ENCODE measurements at places on chromosomes 7 and 10.

DNA sequence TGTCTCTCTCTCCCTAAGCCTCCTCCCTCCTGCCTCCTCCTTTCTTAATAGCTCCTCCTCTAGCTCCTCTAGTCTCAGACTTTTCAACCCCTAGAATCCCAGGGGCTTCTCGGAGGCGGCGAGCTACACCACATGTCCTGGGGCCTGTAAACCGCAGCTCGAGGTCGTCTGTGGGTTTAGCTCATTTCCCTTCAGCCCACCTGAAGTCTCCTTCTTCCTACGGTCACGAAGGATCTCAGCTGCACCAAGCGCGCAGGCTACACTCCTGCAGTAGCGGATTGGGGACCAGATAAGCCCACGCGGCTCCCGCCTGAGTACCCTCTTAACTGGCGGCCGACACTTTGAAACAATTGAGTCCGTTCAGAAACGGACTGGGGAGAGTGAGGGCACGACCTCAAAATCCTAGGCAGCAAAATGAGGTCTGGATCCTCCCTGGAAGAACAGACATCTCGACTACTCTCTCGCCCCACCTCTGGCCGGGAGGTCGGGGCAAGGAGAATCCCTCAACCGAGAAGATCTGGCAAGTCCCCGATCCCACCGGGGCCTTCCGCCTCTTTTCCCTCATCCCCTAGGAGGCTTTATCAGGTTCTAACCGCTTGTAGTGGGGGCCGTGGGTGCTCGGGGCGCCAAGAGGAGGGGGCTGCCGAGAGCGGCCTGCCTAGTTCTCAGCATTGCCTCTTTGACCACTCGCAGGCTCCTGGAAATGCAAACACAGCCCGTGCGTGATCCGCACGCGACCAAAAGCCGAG is 1.3 kb upstream of the SORCS3 start:
- DNase-seq, result no peak

DNA sequence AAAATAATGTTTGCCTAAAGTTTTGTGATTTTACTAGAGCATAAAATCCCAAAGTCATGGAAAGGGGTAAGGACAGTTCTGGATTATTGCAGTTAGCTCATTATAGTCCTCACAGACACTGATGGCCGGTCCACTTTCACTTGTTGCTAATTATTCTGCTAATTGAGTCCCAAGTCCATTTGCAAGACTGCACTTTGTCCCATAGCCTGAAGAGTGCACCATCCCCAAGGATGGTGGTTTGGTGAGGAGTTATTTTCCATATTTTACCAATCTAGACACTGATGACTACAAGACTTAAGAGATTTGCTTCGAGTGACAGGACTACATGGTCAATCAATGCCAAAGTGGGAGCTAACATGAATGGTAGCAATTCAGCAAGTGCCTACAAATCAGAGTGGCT is 181.8 kb upstream of the CACNA2D1 start:
- DNase-seq, result no peak

- peak; percentile 33 for DNase-seq
Observed at GRCh38 chr10:69636626-69637605, 6.9 kb downstream of the FAM241B start.

DNA sequence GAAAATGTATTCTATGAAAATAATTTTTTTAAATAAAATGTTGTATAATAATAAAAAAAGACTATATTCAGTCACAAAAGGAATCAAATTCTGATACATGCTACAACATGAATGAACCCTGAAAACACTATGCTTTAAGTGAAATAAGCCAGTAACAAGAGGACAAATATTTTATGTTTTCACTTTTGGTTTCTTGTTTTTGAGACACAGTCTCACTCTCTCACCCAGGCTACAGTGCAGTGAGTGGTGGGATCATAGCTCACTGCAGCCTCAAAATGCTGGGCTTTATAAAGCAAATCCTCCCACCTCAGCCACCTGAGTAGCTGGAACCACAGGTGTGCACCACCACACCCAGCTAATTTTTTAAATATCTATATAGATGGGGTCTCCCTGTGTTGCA is 64.2 kb downstream of the CNOT4 start:
- DNase-seq, result no peak

- DNase-seq, result no peak
Observed at GRCh38 chr7:106808967-106809635, 56.0 kb upstream of the PIK3CG start.

GRCh38 chr10:133388973-133389818 is 4.8 kb upstream of the MTG1 start:
- DNase-seq, result no peak

GRCh38 chr7:7671361-7671760 is 30.8 kb downstream of the UMAD1 start:
- no peak for DNase-seq

DNA sequence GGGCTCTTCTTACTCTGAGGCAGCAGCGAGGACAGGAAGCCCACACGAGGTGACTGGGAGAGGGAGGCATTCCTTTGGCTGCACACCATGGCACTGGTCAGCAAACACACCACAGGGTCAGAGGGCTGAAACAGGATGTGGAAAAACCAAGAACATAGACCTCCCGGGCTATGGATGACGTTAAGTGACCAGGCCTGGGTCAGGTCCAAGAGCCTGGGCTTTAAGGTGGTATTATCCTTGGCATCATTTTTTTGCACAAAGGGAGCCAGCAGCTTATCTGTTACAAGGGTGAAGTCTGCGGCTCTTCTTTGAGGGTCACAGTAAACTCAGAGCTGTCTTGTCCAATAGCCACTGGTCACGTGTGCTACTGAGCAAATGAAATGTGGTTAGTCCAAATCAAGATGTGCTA is 7.0 kb downstream of the WDR91 start:
- no peak for DNase-seq

DNA sequence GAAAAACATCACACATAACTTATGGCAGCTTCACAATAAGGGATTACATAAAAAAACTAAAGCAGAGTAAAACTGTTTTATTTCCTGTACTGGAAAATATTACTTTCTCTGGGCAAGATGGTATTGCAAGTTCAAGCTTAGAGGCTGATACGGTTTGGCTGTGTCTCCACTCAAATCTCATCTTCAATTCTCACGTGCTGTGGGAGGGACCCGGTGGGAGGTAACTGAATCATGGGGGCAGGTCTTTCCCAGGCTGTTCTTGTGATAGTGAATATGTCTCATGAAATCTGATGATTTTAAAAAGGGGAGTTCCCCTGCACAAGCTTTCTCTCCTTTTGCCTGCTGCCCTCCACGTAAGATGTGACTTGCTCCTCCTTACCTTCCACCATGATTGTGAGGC is 5.1 kb upstream of the LRRC27 start:
- DNase-seq, result no peak

Measured in RKO (cell line).